Mesendoderm (in vitro differentiated cells): ENCODE measurements at places on chromosomes 4 and X.

DNA sequence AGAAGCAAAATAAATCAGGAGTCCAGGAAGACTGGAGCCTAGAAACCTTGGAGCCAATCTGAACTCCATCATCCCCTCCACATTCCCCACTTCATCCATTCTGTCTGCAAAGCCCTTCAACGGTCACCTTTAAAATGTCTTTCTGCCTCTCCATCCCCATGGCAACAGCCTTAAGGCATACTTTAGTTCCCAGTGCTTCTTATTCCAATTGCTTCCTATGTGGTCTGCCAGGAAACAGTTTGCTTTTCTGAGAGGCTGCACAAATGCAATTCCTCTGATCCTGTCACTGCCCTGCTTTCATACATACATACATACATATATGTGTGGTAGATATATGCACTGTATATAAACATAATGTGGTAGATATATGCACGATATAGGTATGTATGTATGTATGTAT is 786 bp upstream of the MAGEH1 start:
- DNase-seq, result no peak

GRCh38 chr4:2353222-2354107 is 65.0 kb downstream of the ZFYVE28 start:
- no peak for DNase-seq

- no peak for DNase-seq
Observed at GRCh38 chrX:66625525-66625924, 13.4 kb downstream of the EDA2R start.

DNA sequence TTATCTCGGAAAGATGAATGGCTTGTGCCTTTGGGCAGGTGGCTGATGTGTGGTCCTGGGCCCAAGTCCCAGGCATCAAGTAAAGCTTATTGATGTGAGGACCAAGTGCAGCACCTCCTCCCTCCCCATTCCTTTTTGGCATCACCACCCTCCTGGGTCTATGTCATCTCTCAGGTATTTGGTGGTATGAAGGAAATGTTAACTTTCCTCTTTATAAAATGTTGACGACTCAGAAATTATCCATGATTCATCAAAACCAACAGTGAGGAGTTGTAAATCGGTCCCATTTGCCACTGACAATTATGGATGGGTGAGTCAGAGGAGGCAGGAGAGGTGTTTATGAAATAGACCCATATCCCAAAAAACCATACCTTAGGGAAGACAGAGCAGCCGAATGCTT is 229.4 kb upstream of the GATB start:
- DNase-seq, result peak; percentile 60

- no peak for DNase-seq
Observed at GRCh38 chrX:27439771-27440170, 23.4 kb downstream of the PPP4R3C start.

DNA sequence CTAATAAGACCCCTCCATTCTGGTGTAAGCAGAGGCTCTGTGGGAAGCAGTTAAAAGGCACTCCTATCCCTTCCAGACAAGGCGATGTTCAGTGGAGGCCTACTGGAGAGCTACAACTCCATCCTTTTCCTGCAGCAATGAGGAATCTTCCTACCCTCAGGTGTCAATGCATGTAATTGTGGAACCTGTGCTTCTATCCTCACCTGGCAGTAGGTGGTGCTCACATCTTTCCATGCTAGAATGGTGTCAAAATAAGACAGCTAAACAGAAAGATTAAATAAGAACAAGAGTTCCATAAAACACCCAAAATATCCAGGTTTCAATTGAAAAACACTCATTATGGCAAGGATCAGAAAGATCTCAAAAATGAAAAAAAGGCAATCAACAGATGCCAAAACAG is 224.6 kb downstream of the IL15 start:
- DNase-seq, result peak; percentile 43

GRCh38 chr4:110532901-110533589 is 57.1 kb downstream of the ENPEP start:
- no peak for DNase-seq

DNA sequence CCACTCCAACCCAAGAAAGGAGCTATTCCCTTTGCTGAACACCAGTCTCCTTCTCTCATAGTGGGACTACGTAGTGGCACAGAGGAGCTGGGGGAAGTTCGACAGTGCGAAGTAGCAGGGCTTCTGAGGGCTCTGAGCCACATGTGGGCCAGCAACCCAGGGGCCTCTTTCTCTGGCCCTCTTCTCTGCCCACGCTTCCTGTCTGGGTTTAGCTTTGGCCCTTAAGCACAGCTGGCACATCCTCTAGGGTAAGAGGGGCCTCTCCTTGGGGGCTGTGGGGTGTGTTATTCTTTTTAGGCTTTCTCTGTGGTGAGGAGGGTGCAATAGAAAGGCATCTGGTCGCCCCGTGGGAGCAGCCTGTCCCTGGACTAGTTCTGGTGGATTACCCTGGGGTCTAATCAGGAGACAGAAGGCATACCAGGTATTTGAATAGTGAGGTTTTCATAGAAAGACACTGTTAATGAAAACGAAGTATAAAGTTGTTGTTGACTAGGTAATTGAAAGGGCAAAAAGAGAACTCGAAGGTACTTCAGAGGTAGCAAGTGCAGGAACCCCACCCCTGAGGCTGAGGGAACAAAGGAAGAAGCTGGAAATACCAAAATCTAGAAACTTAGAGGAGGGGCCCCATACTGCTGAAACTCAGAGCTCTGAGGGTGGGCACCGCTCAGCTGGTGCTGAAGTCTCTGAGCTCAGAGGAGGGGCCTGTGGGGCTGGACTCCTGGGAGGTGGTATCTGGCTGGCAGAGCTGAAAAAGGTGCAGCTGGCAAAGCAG is 151.9 kb upstream of the RPS6KA3 start:
- DNase-seq, result no peak

- DNase-seq, result no peak
Observed at GRCh38 chr4:174826660-174827059, 2.4 kb downstream of the GLRA3 start.

- DNase-seq, result no peak
Observed at GRCh38 chrX:55522596-55523276, 33.1 kb upstream of the USP51 start.

GRCh38 chr4:53152467-53152866 is 213.4 kb downstream of the SCFD2 start:
- no peak for DNase-seq

DNA sequence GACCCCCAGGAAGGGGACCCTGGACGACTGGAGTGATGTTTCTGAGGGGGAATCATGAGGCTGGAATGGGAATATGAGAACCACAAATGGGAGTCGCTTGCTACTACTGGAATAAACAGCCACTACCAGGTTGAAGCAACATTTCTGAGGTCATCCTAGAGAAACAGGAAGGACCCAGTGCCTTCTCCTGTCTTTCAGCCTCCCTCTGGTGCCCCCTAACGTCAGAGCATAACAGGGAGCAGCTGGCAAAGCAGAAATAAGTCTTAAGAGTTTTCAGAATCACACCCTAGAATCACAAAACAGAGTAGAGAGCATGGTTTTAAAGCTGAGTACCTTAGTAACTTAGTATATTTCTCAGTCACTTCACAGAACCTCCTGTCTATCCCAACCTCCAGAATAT is 347.8 kb upstream of the PITX2 start:
- peak; percentile 92 for DNase-seq

GRCh38 chr4:6878451-6879059 is 31.1 kb upstream of the TBC1D14 start:
- DNase-seq, result no peak

DNA sequence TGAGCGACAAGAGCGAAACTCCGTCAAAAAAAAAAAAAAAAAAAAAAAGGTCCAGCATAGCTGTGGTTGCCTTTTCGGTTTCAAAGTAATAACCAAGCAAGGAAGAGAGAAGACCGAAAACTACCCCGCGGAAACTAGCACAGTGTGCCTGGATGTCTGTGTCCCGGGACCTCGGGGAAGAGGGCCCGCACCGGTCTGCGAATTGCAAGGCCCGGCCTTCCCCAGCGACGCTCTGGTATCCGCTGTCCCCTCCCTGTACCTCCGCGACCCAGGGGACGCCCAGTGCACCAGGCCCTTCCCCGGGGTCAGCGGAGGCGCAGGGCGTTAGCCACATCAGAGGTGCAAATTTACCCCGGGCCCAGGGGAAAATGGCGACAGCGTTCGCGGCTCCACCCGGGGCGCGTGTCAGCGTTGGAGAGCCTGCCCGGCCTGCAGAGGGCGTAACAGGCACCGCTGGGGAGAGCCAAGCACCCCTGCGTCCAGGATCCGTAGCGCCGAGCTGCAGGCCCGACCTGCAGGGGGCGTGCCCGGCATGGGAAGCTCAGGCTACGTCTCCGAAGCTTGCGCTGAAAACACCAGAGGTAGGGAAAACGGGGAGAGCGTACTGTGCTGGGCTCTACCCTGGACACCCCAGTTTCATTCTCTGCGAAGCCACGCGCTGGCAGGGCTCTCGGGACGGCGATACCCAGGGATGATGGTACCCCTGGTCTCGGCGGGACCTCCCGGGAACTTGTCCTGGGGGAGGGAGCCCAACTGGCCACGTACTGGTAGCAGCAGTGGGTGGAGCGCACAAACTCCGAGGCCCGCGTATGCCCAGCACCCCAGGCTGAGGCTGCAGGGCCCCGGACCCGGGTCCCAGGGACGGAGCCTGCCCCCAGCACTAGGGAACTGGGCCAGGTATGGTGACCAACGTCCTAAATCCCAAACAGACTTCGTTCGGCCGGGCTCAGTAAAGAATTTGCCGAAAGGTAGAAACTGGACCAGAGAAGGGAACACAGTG is 16.2 kb downstream of the NKX6-1 start:
- peak; percentile 86 for DNase-seq

GRCh38 chr4:61079427-61079826 is 120.7 kb upstream of the ADGRL3 start:
- no peak for DNase-seq

GRCh38 chr4:133624744-133625143 is 475.6 kb downstream of the PCDH10 start:
- DNase-seq, result peak; percentile 33

DNA sequence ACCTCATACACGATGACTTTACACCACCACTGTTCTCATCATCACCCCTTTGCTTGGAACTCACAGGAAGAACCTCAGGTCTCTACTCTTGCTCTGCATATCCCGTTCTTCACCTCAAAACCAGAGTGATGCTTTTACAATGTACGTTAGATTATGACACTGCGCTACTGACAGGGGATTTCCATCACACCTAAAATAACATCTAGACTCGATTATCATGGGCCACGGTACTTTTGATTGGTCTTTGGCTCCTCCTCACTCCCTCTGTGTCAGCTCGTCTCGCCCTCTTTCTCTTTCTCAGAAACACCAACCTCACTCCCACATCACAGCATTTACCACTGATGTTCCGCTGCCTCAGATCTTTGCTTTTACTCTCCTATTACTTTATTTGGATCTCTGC is 172.4 kb downstream of the TLL1 start:
- DNase-seq, result no peak

- peak; percentile 55 for DNase-seq
Observed at GRCh38 chr4:37978248-37978924, 18.2 kb downstream of the PTTG2 start.

- DNase-seq, result no peak
Observed at GRCh38 chrX:122439831-122440230, 744.2 kb upstream of the GRIA3 start.

DNA sequence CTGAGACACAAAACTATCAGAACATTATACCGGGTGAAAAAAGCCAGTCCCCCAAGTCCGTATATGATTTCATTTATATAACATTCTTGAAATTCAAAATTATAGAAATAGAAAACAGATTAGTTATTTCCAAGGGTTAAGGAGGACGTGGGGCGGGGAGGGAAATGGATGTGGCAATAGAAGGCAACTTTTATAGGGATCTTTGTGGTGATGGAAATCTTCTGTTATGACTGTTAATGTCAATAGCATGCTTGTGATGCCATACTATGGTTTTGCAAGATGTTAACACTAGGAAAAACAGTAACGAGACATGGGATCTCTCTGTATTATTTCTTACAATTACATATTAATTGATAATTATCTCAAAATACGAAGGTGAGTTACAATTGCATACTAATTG is 96.4 kb downstream of the LNX1 start:
- DNase-seq, result no peak

DNA sequence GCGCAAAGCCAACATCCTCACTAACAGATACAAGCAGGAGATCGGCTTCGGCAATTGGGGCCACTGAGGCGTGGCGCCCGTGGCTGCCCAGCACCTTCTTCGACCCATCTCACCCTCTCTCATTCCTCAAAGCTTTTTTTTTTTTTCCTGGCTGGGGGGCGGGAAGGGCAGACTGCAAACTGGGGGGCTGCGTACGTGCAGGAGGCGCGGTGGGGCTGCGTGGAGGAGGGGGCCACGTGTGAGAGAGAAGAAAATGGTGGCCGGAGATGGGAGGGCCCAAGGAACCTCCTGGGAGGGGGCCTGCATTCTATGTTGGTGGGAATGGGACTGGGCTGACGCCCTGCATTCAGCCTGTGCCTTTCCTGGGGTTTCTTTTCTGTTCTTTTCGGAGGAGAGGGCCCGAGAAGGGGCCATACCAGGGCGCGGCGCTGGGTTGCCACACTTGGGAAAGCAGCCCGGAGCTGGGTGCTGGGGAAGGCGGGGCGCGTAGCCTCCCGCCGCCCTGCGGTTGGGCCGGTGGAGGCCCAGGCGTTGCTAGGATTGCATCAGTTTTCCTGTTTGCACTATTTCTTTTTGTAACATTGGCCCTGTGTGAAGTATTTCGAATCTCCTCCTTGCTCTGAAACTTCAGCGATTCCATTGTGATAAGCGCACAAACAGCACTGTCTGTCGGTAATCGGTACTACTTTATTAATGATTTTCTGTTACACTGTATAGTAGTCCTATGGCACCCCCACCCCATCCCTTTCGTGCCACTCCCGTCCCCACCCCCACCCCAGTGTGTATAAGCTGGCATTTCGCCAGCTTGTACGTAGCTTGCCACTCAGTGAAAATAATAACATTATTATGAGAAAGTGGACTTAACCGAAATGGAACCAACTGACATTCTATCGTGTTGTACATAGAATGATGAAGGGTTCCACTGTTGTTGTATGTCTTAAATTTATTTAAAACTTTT is 4.5 kb downstream of the MID1IP1 start:
- DNase-seq, result peak; percentile 59

GRCh38 chr4:159269116-159269515 is 166.2 kb downstream of the RAPGEF2 start:
- no peak for DNase-seq

DNA sequence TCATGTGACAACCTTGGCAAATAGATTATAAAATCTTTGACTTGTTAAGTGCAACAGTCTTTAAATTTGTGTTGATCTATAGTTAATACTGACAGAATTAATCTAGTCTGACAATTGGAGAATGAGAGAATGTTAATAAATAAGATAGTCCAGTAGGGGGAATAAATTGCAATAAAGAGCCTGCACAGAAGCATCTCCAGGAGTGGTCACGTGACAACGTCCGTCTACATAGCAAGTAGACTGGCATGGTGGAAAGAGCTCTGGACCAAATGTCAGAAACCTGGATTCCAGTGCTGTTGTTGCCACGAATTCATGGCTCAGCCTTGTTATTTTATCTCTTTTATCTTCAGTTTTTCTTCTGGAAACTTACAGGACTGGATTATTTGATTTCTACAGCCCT is 436.5 kb downstream of the RAB28 start:
- no peak for DNase-seq

- no peak for DNase-seq
Observed at GRCh38 chrX:35406386-35406785, 391.8 kb upstream of the MAGEB16 start.

GRCh38 chr4:41423117-41423516 is 114.8 kb upstream of the LIMCH1 start:
- DNase-seq, result no peak
